SW 1271 (cell line): ENCODE measurements at places on chromosomes 12 and 14.

GRCh38 chr12:81644503-81644902, 114.6 kb downstream of the PPFIA2 start:
- DNase-seq: peak; percentile 43

- DNase-seq: no peak
Measured at GRCh38 chr14:33979613-33980276, 28.9 kb upstream of the EGLN3 start.

DNA sequence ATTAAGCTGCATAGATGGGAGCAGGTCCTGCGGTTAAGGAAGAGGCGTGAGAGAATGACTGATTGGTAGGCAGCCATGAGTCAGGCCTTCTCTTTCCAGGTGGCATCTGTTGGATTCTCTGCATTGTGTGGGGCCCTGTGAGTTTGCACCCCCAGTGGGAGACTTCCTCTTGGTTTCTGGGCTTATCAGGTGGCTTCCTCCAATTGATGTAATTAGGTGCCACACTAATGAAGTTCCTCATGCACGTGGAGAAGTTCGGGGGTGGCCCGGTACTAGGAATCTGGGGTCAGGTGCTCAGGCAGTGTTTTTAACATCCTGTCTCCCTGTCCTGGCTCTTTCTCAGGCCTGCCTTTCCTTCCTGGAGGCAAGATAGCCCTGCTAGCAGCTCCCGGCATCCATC, 765.1 kb upstream of the TMEM132C start:
- no peak for DNase-seq

DNA sequence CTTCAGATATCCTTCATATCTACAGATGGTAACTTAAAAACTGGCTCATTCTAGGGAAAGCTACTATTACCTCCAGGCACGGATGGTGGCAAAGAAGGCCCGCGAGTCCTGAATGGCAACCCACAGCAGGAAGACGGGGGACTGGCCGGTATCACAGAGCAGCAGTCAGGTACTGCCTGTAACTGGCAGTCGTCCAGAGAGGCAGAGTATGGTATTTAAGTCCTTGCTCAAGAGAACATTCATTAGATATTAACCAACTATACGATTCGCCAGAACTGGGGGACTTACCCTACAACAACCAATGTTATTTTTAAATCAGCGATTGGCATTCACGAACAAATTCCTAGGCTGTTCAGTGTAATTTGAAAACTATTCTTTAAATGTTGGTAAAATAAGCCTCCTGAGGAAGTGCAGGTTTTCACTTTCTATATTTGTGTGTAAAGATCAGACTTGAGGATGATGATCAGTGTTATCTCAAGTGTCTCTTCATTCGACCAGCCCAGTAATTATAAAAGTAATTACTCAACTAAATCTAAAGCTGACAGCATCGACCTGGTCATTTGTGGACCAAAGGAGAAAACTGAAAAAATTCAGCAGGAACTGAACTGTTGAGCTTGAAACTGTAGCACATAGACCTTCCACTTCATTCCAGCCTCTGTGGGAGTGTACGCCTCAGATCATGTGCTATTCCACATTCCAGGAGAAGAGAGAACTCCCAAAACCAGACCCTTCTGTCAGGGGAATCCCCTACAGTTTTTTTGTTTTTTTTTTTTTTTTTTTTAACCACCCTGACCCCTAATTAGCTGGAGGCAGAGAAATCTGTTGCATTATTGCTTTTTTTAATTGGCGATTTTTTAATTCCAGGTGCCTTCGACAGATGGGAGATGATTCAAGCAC, 75.6 kb downstream of the ESR2 start:
- no peak for DNase-seq

- DNase-seq: no peak
Measured at GRCh38 chr14:33704481-33704880, 246.4 kb downstream of the EGLN3 start.

- DNase-seq: no peak
Measured at GRCh38 chr12:19434538-19434937, 4.8 kb upstream of the AEBP2 start.

GRCh38 chr14:71487941-71488340, 444.3 kb upstream of the RGS6 start:
- no peak for DNase-seq

GRCh38 chr12:32083489-32083888, 23.2 kb upstream of the BICD1 start:
- no peak for DNase-seq

DNA sequence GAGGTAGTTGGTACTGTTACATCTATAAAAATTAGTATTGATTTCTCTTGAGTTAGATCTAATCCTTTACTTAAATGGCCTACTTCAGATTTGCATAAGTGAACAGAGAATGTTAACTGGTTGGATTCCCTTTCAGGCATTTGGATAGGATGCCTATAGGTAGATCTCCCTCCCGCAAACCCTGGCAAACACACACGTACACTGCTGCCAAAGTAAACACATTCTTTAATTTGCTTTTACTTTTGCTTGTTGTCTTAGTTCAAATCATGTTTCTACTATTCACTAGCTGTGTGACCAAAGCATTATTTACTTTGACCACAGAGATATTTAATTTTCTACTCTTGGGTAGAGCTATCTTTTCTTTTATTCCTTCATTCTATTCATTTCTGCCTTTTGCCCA, 936.1 kb upstream of the FBXO33 start:
- DNase-seq: no peak

GRCh38 chr12:64203036-64203435, 19.1 kb downstream of the KICS2 start:
- DNase-seq: no peak

DNA sequence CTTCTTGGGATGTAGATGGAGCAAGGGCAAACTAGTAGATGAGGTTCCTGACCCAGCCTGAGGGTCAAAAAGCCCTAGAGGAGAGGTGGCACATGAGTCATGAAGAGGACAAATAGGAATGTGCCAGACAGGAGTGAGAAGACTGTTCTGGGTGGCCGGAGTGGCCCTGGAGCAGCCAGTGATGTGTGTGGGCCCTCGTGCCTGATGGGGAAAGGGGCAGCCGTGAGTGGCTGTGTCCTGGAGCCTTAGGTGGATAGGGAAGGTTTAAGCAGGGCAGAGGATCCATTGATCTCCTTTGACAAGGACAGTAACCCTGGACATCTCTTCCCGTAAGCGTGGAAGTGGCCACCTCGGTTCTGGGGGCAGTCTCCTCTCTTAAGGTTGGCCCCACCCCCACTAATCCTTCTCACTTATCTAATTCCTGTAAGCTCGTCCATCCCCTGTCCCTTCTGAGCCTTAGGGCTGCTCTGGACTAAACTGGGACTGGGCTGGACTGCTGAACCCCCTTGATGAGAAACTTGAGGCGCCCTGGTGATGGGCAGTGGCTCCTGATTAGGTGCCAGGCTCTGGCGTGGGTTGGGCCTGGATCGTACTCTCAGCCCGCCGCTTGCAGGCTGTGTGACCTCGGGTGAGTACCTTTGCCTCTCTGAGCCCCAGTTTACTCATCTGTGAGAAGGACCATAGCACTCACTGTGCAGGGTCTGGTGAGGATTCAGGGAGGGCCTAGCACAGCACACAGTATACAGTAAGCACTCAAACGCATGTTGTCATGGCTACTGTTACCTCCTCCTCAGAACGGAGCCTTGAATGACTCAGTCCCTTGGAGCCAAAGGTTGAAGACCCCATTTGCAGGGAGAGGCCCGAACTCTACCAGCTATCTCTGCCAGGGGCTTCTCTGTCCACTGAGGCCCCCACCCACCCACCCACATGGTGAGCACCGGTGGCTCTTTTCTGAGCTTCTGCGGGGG, 4.0 kb downstream of the FAM222A start:
- no peak for DNase-seq

DNA sequence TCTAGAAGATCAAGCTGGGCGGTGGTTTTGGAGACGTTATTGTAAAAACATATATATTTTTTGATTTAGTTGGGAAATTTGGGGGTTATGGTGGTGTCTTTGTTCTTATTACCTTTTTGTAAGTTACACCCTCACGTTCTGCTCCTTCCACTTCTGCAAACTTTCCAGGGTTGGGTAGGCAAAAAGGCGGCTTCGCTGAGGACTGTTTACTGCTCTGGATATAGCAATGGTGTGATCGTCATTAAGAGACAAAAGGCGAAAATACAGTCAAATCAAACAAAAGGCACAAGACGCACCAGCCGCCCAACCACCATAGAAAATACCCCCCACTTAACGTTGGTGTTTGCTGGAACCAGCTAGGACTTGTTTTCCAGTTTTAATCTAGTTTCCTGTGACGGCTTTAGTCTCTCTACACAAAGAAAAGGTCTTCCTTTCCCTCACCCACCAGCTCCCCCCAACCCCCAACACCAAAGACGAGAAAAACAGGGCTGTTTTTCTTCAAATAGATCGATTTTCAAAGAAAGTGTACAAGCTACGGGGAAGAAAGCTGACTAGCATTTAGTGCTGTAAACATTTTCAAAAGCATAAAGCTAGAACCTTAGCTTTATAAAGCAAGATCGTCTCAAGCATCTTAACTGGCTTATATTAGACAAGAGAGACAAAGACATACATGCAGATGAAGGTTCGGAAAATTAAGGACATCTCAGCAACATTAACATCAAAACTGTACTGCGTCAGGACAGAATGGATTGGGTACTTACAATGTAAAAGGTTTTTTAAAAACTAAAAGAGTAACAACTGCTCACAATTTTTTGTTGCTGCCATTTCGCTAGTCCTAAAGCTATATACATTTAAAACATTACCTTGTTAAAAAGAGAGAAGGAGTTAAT, 2.0 kb upstream of the SETD1B start:
- DNase-seq: peak; percentile 57

GRCh38 chr12:53292426-53292825, 2.9 kb upstream of the PFDN5 start:
- DNase-seq: no peak

- DNase-seq: no peak
Measured at GRCh38 chr12:46144433-46144832, 124.4 kb downstream of the SLC38A1 start.

DNA sequence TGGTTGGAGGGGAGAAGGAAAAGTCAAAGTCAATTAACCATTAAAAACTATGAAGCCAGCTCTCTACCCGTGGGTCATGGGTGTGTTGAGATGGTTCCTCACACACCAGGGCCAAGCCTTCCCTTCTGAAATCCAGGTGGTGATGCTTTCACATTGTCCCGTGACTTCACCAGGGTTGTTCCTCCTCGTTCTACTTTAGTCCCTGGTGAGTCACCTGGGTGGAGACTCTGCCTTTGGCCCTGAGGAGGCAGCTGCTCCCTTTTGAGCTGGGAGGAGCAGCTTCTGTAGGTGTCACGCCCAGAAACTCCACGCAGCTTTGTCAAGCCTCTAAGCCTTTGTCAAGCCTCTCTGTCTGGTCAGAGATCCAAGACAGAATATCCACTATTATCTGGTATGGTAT, 348.3 kb downstream of the BMP4 start:
- DNase-seq: no peak

GRCh38 chr12:126676434-126676833, 1590.5 kb upstream of the TMEM132C start:
- DNase-seq: no peak

DNA sequence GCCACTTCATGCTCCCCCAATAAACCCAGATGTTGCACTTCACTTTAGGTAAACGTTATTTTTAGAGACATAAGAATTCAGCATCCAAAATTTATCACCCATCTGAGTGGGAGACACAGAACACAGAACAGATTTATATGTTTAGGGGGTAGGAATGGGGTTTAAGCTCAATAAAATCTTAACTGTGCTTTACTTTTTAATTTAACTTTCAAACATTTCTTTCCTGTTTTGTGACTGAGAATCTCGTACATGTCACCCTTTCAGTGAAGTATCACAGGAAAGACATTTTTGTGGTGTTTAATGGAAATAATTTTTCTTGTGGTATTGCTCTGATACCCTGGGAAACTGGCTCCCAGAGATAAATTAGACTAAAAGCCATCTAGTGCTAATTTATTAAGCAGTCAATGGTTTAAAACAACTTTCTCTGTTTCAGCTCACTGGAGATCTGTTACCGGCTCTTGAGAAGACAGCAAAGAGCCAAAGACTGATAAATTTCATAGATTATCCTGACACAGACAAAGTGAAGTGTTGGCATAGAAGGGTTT, 148.0 kb upstream of the BMP4 start:
- DNase-seq: no peak

GRCh38 chr14:66381755-66382154, 104.4 kb upstream of the CCDC196 start:
- no peak for DNase-seq

DNA sequence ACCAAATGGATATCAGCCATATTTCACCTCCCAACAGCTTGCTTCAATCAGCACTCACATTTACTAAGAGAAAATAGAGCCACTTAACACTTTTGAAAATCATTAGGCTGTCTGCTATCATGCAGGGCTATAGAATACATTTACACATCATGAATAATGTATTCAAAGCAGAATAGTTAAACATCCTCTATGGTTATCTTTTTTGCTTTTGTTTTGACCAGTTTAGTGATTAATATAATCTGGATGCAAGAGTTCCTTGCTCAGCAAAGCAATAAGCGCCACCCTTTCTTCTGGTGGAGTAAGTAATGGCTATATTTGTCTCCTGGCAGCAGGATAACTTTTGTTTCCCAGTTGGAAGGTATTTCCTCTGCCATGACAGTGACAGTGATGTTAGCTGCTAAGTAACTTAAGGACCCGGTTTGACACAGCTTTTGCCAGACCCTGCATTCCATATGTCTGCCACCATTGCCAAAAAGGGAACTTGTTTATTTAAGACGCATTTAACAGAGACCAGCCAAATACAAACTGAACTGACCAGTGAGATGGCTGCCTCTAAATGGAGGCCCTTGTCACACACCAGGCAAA, 70.3 kb upstream of the NR2C1 start:
- DNase-seq: no peak

GRCh38 chr14:73739899-73740617, 25.9 kb upstream of the PNMA1 start:
- DNase-seq: no peak

- DNase-seq: no peak
Measured at GRCh38 chr14:35944847-35945246, 118.7 kb downstream of the BRMS1L start.

DNA sequence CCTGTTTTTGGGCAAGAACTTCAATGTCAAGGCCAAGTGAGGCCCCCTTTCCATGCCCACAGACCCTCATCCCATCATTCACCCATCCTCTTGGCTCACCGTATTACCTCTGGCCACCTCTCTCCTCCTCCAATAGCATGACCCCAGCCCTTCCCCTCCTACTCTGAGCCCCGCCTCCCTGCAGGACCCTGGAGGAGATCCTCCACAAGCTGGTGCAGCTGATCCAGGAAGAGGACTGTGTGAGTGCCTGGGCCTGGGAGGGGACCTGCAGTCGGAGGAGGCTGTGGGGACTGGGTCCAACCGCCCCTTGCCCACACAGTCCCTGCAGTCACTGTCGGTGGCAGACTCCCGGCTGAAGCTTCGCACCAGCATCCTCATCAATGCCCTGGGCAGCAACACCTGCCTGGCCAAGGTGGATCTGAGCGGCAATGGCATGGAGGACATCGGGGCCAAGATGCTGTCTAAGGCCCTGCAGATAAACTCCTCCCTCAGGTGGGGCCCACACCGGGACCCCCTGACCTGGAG, 7.2 kb downstream of the CARMIL3 start:
- no peak for DNase-seq
